ENCODE measurements at places on chromosomes 11 and 22.

DNA sequence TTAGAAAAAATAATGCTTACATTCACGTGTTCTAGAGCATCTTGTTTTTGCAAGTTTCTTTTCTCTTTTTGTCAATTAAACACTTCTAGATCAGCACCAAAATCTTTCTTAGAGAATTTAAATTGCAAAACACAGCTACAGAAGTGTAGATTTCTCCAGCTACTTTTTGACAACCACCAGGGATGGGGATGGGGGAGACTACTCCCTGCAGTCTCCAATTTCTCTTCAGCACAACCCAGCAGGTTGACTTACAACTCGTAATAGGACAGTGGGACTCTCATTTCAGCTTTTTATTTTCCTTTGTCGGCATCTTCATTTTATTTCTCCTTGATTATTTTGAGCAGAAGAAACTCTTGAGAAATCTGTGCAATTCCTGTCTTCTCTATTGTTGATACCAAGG is 441.2 kb downstream of the LRRC4C start:
- H3K4me3 ChIP-seq = no peak overlapping the region
- H3K27ac ChIP-seq = no peak overlapping the region
- H3K27me3 ChIP-seq = no peaks in the 10 kb centered on the region
- no peaks in the 10 kb centered on the region for H3K36me3 ChIP-seq
- no peaks in the 10 kb centered on the region for H3K4me1 ChIP-seq

GRCh38 chr11:34454308-34455032 is 15.7 kb downstream of the CAT start:
- ATAC-seq = no peak
- H3K27ac ChIP-seq = no peak overlapping the region
- peaks cover 6% of the 10 kb centered on the region for H3K4me1 ChIP-seq
- no peak overlapping the region for H3K4me3 ChIP-seq
- no peaks in the 10 kb centered on the region for H3K27me3 ChIP-seq

GRCh38 chr11:132578580-132578979 is 953.7 kb downstream of the OPCML start:
- ATAC-seq = no peak
- no peak overlapping the region for H3K4me3 ChIP-seq
- no peak overlapping the region for H3K27ac ChIP-seq
- H3K27me3 ChIP-seq = no peaks in the 10 kb centered on the region
- H3K36me3 ChIP-seq = no peaks in the 10 kb centered on the region
- H3K4me1 ChIP-seq = no peaks in the 10 kb centered on the region

GRCh38 chr11:112178936-112179335 is 3.6 kb downstream of the BCO2 start:
- H3K4me3 ChIP-seq = no peak overlapping the region
- ATAC-seq = no peak
- peaks cover 37% of the 10 kb centered on the region for H3K4me1 ChIP-seq

DNA sequence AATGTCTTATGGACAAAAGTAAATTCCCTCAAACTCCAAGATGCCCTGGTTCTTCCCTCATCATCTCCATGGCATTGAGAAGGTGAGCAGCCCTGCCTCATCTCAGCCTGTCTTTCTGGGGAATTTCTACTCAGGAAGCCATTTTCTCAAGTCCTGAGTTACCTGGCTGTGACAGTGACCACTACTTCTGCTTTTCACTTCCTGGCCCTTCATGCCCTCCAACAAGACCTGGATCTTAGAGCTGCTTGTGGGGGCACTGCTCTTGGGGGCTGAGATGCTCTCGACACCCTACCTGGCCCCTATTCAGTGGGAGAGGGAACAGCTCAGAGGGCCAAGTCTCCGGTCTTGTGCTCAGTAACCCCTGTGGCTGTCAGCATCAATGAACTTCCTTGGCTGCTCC is 5.5 kb upstream of the IGSF22 start:
- peaks cover 32% of the 10 kb centered on the region for H3K4me1 ChIP-seq
- peaks cover 12% of the 10 kb centered on the region for H3K27me3 ChIP-seq
- peak; percentile 62 for ATAC-seq
- H3K36me3 ChIP-seq = no peaks in the 10 kb centered on the region
- no peak overlapping the region for H3K4me3 ChIP-seq

GRCh38 chr11:45104006-45104789 is 42.2 kb upstream of the PRDM11 start:
- no peaks in the 10 kb centered on the region for H3K36me3 ChIP-seq
- H3K4me3 ChIP-seq = no peak overlapping the region
- no peaks in the 10 kb centered on the region for H3K27me3 ChIP-seq
- peak overlapping the region; percentile 35 for H3K27ac ChIP-seq
- H3K4me1 ChIP-seq = peaks cover 39% of the 10 kb centered on the region
- ATAC-seq = no peak

DNA sequence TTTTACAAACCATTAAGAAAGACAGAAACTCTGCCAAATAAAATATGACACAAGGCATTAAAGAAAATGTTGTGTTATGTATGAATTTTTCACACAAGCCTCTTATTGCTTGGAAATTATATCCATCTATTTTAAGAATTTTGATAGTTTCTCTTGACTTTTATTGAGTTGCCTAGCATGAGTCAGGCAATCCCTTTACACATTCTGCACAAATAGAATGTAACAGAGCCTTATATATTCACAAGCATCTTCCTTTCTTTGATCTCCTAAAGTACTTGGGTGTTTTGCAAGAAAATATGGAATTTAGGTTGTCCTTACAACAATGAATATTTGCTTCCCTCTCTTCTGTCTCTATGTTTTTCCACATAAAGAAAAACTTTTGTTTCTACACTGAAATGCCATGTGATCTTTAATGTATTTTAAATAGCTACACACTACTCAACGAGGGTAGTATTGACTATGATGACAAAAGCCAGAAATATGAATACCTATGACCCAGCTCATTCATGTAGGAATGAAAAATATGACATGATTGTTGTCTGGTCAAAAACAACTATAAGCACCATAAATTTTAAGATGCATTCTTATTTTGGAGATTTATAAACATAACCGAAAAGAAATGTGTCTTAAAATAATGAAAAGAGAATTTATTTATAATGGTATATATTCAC is 398.8 kb downstream of the GUCY1A2 start:
- H3K27me3 ChIP-seq = no peaks in the 10 kb centered on the region
- no peaks in the 10 kb centered on the region for H3K36me3 ChIP-seq
- no peak overlapping the region for H3K4me3 ChIP-seq
- no peak for ATAC-seq

GRCh38 chr11:134502153-134502550 is 90.1 kb upstream of the B3GAT1 start:
- no peak overlapping the region for H3K4me3 ChIP-seq
- no peaks in the 10 kb centered on the region for H3K4me1 ChIP-seq
- ATAC-seq = no peak
- H3K36me3 ChIP-seq = no peaks in the 10 kb centered on the region

DNA sequence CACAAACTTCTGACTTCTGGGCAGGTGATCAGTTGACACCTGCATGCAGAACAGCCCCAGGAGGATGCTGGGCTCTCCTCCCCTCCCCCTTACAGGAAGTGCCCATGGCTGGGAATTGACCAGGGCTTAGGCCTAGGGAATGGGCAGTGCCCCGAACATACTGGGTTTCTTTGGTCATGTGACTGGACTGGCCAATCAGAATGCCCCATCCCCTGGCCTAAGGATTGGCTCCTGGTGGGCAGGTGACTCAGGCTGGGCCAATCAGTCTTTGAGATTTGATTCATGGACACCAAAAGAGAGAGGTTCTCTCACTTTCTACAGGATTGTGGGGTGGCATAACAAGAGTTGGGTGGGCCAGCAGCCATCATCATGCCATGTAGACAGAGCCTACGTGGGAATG is 37.1 kb downstream of the MCM5 start:
- no peak for ATAC-seq
- peaks cover 88% of the 10 kb centered on the region for H3K36me3 ChIP-seq
- no peak overlapping the region for H3K4me3 ChIP-seq
- H3K27me3 ChIP-seq = no peaks in the 10 kb centered on the region
- peaks cover 10% of the 10 kb centered on the region for H3K4me1 ChIP-seq

DNA sequence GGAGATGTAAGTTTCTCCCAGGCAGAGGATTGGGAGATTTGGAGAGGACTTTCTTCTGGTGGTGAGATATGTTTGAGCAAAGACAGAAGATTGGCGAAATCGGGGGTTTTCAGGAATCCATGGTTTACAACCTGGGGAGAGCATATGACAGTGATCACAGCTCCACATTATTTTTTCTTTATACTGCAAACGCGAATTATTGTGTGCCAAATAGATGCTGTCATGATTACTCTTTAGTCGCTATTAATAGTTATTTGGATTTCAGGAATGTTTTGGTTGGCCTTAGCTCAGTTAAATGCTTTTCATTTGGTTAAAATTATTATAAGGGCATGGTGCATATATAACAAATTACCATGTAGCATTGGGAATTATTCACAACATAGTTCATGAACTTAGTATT is 15.2 kb downstream of the ATXN10 start:
- ATAC-seq = no peak
- H3K36me3 ChIP-seq = peaks cover 27% of the 10 kb centered on the region
- H3K4me3 ChIP-seq = no peak overlapping the region
- H3K27me3 ChIP-seq = no peaks in the 10 kb centered on the region
